Keratinocyte (primary cell): ENCODE measurements at places on chromosomes 6 and 20.

GRCh38 chr6:142679907-142680700, 264.9 kb downstream of the HIVEP2 start:
- DNase-seq, result no peak

GRCh38 chr6:157879034-157879872, 56.2 kb downstream of the SNX9 start:
- no peak for DNase-seq

DNA sequence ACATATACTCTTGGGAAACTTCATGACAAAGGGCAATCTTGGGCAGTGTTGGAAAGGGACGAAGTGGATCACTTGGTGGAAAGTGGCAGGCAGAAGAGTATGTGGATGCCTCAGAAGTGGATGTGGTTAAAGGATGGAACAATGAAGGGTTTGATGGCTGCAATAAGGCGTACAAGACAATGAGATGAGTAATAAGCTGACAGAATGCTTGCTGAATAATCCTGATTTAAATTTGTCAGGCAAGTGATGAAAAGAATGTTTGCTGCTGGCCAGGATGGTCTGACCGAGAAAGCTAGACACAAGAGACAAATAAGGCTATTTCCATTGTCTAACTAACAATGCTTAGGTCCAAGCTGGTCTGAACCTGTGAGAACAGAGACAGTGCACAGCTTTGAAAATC, 61.6 kb upstream of the CEP85L start:
- no peak for DNase-seq

DNA sequence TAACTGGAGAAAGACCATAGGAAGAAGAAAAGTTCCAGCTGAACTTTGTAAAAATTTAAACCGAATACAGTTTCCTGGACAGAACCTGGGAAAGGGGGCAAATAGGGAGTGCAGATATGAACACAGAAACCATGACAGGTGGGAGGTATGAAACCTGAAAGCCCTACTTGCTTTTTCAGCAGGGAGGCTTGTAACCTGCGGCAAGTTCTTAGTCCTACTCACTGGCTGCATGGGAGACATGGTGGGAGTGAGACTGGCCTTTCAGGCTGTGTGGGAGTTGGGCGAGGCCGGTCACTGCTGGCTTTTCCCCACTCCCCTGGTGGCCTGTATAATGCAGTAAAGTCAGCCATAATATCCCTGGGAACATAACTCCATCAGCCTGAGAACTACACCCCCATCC, 54.2 kb downstream of the ROS1 start:
- DNase-seq, result no peak

DNA sequence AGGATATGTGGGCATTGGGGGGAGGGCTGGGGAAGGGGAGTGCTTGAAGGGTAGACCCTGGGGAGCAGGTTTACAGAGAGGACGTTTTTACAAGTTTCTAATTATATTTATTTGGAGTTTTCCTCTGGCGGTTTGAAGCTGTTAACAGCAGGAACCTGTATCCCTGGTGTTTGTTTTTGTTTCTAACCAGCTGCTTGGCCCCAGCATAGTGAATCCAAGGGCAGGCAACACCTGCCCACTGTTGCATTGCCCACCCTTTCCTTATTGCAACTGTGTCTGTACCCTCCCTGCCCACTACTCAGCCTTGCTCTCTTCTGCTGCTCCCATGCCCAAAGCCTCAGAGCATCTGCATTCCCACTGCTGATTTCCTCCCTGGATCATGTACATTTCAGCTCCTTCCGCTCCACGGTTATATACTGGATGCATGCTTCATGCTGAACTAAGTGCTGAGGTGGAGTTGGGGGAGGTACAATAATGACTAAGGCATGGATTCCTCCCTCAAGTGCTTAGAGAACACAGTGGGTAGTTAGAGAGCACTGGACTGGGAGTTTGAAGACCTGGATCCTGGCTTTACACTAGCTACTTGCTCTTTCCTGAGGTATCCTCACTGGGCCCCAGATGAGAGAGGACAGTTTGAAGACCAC, 6.0 kb downstream of the SCUBE3 start:
- no peak for DNase-seq

DNA sequence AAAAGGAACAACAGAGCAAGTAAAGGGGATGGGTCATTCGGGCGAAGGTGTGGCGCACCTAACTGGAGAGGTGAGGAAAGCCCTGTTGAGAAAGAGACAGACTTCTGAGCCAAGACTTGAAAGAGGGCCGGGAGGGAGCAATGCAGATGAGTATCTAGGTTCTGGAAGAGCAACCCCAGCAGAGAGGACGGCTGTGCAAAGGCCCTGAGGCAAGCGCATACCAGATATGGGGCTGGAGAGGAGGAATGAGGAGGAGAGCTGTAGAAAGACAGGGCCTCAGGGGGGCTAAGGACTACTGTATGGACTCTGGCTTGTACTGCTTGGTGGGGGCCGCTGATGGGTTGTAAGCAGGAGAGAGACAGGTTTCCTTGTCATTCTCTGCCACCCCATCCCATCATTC, 21.9 kb downstream of the TRERF1 start:
- DNase-seq, result no peak

GRCh38 chr6:40356242-40356910, 230.8 kb downstream of the LRFN2 start:
- DNase-seq, result no peak

GRCh38 chr6:4437342-4437741, 302.0 kb upstream of the ECI2 start:
- no peak for DNase-seq

DNA sequence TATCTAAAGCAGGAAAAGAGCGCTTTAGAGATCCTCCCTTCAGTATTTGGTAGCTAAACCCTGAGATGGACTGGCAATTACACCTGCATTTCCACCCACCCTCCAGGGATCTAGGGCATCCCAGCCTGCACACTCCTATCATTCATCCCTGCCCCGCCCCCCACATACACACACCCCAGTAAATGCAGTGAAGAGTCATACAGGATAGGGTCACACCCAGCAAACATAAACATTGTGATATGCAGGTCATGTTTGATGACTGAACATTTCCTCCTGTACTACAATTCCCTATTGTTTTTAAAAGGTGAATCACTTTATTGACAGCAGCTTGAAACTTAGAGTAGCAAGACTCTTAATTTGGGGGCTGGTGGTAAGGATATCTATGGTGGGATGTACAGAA, 112.9 kb downstream of the FOXO3 start:
- no peak for DNase-seq

DNA sequence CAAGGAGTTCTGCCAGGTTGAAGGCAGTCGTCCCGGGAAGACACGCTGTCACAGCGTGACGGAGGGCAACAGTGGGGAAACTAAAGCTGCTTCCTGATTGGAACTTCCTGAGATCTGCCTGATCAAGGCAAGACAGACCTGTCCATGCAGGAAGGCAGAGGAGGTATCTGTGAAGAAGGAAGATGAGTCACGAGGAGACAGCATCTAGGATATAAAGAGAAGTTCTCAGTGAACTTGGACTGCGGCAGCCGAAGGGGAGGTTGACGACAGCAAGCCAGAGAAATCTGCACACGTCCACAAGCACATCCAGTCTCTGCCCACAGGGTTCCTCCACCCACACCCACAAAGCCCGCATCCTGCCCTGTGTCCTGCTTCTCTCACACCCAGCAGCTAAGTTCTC, 38.6 kb downstream of the PREP start:
- peak; percentile 76 for DNase-seq

DNA sequence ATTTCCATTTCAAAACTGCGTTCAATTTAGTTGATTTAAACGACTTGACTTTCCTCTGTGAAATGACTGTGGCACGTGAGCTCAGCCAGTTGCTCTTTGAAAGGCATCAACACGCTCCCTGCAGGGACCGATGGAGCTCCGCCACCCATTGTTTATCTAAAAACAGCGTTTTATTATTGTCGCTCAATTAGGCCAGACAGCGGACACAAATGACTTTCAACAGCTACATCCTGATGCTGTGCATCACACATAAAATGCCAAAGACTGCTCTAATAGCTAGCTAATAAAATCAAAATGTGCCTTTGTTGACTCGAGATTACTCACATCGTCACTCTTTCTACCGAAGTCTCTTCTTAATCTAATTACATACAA, 332.5 kb downstream of the CD83 start:
- no peak for DNase-seq

DNA sequence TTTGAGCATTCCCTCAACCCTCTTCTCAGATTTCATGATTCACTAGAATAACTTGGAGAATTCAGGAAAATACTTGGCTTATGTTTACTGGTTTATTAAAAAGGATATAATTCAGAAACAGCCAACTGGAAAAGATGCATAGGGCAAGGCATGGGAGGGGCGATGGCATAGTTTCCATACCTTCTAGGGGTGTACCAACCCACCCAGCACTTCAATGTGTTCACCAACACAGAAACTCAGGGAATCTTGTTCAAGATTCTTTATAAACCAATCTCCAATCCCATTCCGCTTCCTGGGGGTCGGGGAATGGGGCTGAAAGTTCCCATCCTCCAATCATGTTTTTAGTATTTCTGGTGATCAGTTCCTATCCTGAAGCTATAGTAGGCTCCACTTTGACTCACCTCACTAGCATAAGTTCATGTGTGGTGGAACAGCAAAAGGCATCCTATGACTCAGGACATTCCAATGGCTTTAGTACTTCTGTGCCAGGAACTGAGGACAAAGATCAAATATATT, 164.4 kb downstream of the SIM1 start:
- peak; percentile 78 for DNase-seq

DNA sequence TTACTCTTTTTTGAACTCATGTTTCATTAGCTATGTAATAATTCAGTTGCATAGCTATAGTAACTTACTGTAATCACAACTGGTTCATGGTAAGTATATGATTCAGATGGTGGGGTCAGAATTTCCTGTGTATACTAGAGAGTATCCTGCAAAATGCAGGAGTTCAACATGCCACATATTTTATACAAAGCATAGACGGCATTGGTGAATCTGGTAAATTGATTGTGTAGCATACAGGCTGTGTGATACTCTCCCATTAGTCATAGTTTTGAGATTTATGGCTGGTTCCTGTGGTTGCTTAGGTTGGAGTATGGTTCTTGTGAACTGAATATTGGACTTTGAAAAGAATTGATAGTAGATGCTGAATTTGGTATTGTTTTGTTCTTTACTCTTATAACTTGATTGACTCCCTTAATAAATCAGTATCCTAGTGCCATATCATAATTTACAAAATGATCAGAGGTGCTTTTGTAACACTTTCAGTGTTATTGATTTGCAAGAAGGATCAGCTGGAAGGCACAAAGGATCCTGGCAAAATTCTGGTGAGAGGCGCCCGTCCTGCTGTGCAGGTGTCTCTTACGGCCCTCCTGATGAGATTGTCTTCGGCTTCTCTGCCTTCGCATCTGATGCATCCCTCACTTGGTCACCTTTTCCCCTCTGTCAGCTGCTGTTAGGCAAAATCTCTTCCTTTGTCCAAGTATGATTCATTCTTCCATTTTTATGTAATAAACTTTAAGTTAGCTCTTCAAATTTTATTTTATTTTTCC, 22.6 kb downstream of the SNX9 start:
- DNase-seq, result no peak

DNA sequence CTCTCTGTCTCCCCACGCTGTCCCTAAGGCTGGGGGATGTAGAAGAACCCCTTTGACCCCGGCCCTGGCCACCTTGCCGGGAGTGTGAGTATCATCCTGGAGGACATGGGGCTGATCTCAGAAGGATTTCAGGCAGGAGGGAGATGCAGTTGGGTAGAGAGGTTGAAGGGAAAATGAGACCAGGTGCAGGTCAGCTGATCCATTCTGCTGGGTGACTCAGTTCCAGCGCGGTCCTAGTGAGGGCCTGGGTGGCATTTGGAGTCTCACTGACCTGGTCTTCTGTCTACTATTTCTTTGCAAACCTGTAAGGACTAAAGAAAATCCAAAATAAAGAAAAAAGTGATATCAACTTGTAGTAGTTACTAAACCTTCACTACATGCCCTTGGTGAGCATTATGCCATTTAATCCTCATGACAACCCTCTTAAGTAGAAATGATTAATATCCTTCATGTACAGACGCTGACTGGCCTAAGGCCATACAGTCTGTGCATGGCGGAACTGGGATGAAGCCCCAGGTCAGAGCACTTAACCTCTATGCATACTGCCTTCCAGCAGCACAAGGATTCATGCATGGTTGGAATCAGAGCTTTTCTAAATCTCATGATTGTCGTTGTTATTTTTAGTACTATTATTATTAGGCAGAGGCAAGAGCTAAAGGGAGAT, 106.3 kb downstream of the ZDHHC14 start:
- DNase-seq, result no peak

DNA sequence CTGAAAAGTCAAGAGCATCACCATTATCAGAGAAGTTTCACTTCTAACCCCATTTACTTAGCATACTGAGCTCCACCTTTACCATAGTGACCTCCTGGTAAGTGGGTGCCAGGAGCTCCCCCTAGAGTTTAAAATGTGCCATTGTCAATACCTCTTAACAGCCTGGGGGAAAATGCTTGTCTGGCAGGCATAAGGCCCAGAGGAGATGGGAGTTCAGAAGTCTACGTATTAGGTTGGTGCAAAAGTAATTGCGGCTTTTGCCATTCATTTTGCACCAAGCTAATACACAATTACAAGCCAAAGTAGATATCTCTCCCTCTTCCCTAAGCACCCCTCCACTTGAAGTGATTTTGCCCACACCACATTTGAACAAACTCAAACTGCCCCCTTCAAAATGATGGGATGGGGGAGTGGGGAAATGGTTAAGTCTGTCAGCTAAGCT, 919.0 kb downstream of the KIF16B start:
- no peak for DNase-seq

GRCh38 chr6:128599036-128599435, 78.6 kb upstream of the PTPRK start:
- no peak for DNase-seq

GRCh38 chr6:43927532-43928210, 157.7 kb downstream of the VEGFA start:
- DNase-seq, result no peak

DNA sequence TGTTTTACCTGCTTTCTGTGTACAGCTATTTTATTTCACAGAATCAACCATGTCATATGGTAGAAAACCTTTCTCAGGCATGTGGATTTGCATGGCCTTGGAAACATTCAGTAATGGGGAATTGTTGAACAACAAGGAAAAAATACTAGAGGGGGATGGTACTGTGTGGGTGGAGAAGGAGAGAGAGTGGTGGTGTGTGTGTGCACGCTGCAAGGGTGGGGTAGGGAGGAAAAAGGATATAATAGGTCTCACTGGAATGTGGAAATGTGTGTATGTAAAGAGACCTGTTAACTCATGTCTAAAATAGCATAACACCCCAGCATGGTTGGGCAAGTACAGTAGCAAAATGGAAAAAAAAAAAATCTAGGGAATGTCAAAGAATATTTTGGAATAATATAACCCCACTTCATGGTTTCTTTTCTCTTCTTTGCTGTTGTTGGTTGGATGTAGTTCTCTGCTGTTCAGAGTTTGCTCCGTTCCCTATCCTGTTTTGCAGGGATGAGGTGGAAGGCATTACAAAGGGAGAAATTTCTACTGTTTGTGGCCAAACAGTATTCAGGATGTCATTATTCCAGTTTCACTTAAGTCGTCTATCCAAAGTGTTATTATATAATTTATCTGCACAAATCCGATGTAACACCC, 93.9 kb upstream of the CITED2 start:
- DNase-seq, result no peak

DNA sequence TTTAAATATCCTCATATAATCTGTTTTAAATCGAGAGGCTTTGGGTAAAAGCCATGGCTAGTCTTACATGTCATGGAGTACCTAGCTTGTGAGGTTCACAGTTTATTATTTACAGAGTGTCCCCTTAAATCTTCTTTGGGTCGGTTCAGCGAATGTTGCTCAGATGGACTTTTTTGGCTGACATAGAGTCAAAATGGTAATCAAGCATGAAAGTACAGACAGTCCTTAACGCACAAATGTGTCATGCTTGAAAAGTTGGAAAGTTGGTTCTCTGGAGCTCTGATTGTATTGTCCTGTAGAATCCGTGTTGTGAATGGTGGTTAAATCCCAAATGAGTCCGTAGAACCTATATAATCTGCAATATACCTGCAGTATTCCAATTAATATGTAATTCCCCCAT, 22.0 kb downstream of the PTPN1 start:
- DNase-seq, result no peak
